ENCODE measurements at places on chromosomes 4 and X.

GRCh38 chr4:1086011-1086410, 27.4 kb downstream of the RNF212 start:
- DNase-seq = no peak

DNA sequence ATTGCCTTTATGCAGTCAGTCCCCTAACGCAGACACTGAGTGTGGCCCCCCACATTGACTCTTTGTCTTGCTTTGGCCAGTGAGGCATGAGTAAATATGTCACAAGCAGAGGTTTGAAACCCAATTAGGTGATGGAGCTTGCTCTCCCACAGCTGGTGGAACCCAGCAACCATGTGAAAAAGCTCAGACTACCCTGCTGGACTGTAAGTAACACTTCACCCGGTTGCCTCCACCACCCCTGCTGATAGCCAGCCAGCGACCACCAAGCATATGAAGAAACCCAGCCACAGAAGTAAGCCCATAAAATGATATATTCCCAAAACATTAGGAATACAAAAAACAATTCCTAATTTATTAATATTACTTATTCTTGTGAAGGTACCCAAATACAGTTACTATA, 21.6 kb upstream of the PDCL2 start:
- no peak for DNase-seq

DNA sequence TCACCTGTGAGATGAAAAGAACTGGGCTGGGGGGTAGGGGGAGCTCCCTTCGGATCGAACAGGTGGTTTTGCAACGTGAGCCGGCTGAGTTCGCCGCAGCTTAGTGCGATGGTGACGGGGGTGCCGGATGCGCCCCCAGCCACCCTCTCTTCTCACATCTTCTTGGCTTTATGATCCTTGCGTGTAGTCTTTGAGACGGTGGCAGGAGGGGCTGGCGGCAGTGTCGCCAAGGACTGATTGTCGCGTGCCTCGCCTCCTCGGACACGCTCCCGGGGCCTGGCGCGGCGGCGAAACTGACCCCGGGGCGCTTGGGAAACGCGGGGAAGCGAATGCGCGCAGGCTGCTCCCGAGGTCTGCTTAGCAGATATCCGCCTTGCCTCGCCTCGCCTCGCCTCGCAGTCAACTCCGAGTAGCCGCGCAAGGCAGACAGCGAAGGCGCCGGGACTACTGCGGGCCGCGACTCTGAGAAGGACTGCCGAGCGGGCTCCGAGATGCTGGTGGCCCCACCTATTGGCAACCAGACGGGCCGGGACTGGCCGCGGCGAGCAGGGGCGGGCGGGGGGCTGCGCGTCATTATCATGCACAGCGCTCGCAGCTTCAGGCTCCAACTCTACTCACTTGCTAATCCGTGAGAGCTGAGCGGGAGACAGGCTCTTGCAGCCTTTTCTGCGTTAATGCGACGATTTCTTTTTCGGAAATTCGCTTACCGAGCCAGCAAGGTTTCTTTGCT, 1.5 kb downstream of the GRID2 start:
- peak; percentile 1 for DNase-seq

DNA sequence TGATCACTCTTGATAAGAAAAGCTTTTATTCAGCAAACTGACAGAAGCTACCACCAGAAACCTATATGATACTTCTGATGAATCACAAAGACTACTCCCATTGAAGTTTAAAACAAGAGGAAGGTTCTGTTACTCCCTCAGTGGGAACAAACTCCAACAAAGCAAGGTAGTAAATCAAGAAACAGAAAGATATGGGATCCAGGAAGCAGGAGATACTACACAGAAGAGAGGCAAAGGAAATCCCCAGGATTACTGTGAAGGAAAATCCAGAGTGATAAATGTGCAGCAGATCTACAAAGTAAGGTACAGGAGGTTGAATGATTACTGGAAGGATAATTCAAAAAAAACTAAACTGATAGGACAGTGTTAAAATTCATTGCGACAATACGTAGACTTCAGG, 222.4 kb downstream of the HHIP start:
- DNase-seq = no peak

GRCh38 chr4:72969976-72970375, 99.5 kb downstream of the COX18 start:
- DNase-seq = no peak

DNA sequence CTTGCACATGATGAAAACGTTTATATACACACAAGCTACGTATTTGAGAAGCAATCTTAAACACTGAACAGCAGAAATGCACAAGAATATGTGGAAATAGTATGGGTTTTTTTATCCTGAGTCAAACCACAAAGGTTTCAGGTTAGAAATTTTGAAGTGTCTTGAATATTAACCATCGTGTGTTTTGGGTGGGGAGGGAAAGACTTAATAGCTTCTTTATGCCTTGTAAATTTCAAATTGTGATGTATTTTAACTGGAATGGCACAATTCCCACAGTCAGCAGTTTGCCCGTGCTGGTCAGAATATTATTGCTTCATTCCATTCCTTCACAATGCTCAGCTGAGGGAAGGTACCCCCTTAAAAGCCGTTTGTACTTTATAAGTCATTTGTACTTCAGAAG, 67.4 kb upstream of the WDR1 start:
- DNase-seq = no peak

DNA sequence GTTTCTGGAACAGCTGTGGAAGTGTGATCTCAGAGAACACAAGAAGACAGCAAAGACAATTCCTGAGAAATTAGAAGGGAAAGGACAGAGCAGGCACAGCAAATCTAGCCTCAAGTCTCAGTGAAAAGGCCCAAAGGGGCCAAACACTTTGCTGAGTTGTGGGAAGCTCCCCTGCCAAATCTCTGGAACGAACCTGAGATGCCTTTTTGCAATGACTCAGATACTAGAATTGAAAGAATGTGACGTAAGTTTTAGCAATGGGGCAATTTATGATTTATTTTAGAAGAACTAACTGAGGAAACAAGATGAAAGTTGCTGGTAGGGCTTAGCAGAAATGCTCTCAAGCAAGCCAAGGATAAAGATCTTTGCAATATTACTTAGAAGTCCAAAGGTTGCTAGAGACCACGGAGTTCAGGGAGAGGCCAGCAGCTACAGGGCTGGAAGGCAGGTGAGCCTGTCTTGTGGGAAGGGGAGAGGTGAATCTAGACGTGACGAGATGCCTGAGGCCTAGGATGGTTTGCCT, 92.8 kb downstream of the AMELX start:
- DNase-seq = peak; percentile 26

DNA sequence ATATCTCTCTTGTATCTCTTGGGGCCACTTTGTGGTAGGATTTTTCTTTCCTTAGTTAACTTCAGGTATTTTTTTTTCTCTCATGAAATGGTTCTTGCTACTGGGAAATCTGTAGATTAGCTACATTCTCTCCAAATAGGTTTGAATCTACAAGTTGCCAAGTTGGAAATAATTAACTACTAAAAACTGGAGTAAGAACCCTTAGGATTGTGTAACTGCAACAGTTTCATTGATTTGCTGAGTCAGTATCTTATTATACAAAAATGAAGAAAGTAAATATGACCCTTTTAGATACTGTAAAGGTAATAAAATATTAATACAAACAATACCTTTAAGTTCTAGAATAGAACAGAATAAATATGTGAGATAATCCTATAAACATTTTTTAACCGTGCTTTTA, 327.9 kb downstream of the CXXC4 start:
- DNase-seq = no peak

- no peak for DNase-seq
Measured at GRCh38 chr4:82765134-82765533, 33.5 kb downstream of the SCD5 start.

- no peak for DNase-seq
Measured at GRCh38 chrX:8846266-8846665, 45.1 kb upstream of the FAM9A start.

- DNase-seq = no peak
Measured at GRCh38 chr4:107801766-107802211, 22.9 kb upstream of the SGMS2 start.

DNA sequence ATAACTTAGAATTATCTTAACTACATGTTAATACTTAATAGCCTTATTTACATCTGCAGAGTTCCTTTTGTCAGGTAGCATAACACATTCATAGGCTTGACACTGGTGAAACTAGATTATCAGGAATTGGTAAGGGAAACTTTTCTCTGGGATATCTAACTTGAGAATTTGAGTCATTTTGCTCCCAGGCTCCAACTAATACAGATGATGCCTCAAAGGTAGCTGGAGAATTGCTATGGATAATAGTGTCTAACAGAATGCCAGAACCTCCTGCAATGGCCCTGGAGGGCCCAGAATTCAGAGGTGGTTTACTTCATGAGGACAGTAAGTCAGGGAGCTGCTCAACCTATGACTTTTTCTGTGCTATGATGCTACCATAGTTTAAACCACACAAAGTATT, 13.9 kb upstream of the TMPRSS11D start:
- DNase-seq = no peak

- no peak for DNase-seq
Measured at GRCh38 chr4:166996216-166996615, 238.1 kb downstream of the SPOCK3 start.

DNA sequence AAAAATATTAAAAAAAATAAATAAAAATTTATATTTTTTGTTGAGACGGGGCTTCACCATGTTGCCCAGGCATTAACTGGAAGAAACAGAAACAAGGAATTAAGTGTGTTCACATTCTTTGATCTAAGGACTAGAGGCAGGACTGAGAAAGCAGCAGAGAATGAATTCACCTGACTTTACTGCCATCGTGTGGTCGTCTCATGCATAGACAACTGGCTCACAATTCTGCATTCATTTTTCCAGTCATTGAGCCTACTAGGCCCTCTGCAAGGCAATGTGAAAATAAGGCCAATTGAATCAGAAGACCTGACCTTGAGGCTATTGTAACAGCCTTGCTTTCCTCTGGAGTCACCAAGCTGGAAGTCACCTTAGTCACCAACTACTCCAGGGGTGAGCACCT, 37.4 kb downstream of the LHFPL1 start:
- peak; percentile 13 for DNase-seq

DNA sequence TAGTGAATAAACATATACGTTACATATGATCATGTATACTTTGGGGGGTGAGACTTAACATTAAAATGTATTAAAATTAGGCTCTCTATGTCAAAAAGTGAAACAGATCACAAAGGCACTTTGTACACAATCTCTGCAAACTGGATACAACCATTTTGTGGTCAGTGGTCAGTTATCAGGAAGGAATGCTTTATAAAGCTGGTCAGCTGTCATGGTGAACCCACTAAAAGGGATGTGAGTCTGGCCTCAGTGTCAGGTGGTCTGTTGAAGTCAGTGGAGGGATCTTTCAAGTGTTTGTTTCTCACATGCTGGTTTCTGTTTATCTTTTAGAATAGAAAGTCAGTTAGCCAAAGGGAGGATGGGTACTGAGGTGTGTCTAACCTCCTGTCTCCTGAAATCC, 875.5 kb upstream of the INTU start:
- DNase-seq = no peak

DNA sequence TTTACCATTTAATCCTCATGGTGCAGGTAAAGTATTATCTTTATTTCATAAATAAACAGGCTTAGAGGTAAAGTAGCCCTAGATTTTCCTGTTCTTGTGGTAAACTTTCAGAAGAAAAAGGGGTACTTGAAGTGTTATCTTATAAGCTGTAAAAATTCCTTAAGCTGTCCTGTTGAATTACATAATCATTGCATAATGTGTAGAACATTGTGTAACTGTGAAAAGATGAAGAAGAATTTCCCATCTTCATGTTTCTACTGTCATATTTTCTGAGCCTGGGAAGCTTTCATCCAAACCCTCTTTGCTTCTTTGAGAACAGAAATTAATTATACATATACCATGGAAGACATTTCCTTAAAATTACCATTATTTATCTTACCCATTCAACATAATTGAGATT, 90.5 kb downstream of the ELOVL6 start:
- peak; percentile 10 for DNase-seq

DNA sequence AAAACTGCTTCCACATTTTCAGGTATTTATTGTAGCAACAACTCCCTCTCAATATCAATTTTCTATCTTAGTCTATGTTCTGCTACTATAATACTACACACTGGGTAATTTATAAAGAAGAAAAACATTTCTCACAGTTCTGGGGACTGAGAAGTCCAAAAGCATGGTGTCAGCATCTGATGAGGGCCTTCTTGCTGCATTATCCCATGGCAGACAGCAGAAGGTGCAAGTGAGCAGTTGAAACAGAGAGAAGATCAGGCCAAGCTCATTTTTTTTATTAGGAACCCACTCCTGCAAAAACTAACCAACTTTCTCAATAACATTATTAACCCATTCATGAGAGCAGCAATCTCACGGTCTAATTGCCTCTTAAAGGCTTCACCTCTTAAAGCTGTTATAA, 376.0 kb downstream of the RAB28 start:
- no peak for DNase-seq

DNA sequence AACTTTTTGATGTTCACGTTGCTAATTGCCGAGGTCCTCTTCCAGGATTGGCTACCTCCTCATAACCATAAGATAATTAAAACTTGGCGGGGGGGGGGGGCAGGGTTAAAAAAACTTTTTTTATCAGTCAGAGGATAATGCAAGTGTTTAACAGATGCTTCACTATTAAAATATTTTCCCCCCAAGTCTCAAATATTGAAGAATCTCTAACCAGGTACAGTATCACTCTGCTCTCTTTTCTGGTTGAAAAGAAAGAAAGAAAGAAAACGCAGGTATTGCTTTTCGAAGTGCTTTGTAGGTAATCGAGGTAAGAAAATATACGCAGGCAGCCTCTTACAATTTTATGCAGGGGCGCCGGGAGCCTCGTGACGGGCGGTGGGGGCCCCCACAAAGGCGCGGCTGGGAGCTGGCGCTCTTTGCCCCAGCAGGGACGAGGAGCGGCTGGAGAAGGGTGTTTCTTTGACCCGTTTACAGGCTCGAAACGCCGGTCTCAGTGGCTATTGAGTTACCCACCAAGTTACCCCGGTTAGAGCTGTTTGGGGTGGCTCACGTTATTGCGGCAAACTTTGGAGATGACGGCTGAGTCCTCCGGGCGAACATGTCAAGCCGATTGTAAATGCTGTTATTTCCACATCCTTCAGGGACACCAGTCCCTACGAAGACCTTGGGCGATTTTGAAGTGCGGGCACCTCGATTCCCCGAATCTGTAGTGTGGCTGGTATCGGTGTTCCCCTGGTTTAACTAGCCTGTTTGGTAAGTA, 477 bp upstream of the HAND2 start:
- no peak for DNase-seq

All from erythroblast (primary cell).